ENCODE measurements at places on chromosomes 1 and 21. TPM values are rescaled to one million over a fixed set of nuclear protein-coding genes. Genes with fewer than 3 reads are reported as not detected.

COL8A2 gene
- total RNA-seq: 2.5 TPM

SPOCD1 gene
- 0.52 TPM for total RNA-seq

RBP7 gene
- 2.9 TPM for total RNA-seq

CALML6 gene
- total RNA-seq: 0.36 TPM

CSF3R gene
- total RNA-seq: 10.6 TPM

CRP gene
- not detected for total RNA-seq

POMGNT1 gene
- 50.7 TPM for total RNA-seq

TLCD4 gene
- 17.7 TPM for total RNA-seq

CYP4Z1 gene
- total RNA-seq: not detected

LCE1C gene
- total RNA-seq: not detected

ADGRL2 gene
- total RNA-seq: 96.3 TPM

DNA sequence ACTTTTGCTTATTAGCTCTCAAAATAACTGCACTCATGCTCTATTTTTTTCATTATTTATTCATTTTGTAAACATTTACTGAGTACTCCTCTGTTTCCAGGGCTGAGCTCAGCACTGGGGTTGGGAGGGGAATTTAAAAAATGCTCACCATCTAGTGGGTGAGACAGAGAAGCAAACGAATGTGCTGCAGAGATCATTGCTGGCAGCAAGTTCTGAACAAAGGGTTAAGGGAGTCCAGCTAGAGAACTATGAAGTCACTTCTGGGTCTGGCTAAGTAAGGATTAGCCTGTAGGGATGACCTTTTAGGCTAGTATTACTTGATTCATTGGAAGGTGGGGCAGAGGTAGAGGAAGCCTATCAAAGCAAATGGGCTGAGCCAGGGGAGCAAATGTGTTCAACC is 99.1 kb upstream of the ZNF644 start:
- no peak for DNase-seq

GRCh38 chr1:214720561-214720960 is 117.6 kb downstream of the CENPF start:
- no peak for DNase-seq

DNA sequence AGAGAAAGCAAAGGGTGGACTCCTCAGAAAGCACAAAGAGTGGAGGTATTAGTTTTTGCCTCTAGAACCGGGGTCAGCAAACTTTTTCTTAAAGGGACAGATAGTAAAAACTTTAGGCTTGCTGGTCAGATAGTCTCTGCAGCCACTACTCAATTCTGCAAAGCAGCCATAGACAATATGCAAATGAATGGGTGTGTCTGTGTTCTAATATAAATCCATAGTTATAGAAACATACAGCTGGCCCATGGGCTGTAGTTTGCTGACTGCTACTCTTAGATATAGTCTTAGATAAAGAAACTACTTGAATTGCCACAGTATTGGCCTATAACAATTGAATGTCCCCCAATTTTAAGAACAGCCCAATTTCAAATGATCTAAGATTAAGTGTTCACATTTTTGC is 101.6 kb upstream of the CACHD1 start:
- DNase-seq: no peak

DNA sequence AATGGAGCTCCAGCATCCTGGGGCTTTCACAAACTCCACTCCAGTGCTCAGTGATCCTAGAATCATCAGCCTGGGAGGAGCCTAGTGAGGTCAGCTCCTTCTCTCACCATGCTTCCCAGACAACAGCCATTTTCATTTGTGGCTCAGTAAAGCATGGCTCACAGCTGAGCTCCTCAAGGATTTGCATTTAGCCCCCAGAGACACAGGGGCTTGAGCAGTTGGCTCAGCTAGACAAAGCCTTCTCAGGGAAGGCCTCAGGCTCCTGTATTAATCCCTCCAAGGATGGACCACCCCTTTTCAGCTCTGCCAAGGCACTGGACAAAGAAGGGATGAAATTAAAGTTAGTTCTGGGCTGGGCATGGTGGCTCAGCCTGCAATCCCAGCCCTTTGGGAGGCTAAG is 39.5 kb downstream of the ERI3 start:
- no peak for DNase-seq

- no peak for DNase-seq
Measured at GRCh38 chr1:206555473-206555935, 48.2 kb downstream of the RASSF5 start.

DNA sequence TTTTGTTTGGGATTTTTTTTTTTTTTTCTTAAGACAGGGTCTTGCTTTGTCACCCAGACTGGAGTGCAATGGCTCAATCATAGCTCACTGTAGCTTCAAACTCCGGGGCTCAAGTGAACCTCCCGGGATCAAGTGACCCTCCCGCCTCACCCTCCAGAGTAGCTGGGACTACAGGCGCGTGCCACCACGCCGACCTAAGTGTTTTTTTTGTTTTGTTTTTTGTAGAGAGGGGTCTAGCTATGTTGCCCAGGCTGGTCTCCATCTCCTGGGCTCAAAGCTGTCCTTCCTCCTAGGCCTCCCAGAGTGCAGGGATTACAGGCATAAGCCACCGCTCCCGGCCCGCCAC is 776 bp downstream of the HLCS start:
- DNase-seq: no peak
